ENCODE measurements at places on chromosomes 2 and 18.

- no peak for DNase-seq
Measured at GRCh38 chr18:4450065-4450658, 4.9 kb downstream of the DLGAP1 start.

DNA sequence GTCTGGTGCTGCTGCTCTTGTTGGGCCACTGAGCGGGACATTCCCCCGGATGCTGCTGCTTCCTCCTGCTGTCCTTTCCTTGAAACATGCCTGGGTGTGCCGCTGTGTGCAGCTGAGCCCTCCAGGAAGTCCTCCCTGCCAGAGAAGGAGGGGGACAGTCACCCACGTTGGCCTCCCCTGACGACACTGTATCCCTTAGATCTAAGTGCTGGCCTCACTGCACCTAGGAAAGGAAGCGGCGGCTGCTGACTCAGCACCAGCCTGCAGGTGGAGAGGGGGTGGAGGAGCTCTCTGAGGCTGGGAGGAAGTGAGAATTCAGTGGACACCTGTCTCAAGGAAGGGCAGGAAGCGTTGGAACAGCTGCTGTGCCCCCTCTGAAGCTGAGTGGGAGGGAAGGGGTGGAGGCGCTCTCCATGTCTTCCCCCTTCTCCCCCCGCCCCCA lies 239.8 kb downstream of the HAUS1 start:
- DNase-seq, result peak; percentile 33

DNA sequence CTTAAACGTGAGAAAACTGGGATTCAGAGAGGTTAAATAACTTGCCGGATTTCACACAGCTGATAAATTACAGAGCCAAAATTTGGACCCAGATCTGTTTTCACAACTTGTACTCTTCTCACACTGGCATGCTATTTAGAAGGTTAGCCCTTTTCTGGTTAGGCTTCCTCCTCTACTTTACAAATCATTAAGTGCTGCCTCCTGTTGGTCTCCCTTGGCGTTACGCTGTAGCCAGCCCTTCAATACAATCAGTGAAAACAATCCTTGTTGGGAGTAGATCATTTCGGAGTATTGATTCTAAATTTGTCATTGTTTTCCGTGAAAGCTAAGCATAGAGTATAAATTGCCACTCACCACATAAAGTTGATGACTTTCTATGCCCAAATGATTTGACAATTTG lies 153.5 kb downstream of the ARHGAP15 start:
- DNase-seq, result peak; percentile 19

DNA sequence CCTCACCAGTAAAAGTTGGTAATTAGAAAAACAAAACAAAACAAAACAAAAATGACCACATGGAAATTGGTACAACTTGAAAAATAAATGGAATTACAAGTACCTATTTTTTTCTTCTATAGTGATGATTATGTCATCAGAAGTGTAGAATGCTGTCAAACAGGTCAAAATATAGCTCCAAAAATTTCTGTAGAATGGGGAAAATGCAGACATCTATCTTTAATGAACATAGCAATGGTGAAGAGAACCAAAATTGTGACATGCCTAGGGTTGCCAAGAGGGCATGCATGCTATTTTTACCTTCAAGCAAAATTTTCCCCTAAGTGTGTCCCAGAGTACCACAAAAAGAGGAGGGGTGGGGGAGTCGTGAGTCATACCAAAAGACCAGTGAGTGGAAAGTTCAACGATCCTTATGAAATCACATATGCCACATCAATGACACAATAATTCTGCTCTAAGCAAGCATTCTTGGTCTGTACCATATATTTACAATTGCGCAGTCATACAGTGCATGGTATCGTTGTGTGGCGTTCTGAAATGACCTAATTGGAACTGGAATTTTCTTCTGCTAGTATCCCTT lies 1436.4 kb downstream of the SUCLG1 start:
- DNase-seq, result no peak

GRCh38 chr2:241314226-241315092 lies 1.0 kb downstream of the HDLBP start:
- DNase-seq, result no peak

- no peak for DNase-seq
Measured at GRCh38 chr2:62458206-62458641, 47.8 kb downstream of the TMEM17 start.

DNA sequence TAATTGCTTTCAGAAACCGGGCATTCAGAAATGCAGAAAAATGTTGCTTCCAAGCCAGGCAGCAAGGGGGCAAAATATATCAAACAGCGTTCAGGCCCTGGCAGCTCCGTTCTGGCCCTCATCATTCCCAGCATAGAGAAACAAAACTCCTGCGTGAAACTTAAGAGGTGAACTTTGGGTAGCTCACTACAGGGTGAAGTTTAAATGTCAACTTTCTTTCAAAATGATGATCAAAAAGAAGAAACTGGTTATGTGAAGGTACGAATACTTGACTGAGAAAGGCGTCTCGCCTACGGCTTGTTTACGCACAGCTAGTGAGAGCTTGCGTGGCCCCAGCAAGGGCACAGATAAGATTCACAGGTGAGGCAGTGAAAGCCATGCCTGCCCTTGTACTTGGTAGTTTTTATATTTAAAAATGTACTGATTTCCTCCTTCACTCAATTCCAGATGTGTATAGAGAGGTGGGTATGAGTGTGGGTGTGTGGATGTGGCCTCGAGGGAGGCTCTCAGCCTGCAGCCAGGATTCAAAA lies 127.5 kb downstream of the NFATC1 start:
- DNase-seq, result peak; percentile 71

GRCh38 chr2:206096876-206097275 lies 10.9 kb upstream of the INO80D start:
- no peak for DNase-seq

DNA sequence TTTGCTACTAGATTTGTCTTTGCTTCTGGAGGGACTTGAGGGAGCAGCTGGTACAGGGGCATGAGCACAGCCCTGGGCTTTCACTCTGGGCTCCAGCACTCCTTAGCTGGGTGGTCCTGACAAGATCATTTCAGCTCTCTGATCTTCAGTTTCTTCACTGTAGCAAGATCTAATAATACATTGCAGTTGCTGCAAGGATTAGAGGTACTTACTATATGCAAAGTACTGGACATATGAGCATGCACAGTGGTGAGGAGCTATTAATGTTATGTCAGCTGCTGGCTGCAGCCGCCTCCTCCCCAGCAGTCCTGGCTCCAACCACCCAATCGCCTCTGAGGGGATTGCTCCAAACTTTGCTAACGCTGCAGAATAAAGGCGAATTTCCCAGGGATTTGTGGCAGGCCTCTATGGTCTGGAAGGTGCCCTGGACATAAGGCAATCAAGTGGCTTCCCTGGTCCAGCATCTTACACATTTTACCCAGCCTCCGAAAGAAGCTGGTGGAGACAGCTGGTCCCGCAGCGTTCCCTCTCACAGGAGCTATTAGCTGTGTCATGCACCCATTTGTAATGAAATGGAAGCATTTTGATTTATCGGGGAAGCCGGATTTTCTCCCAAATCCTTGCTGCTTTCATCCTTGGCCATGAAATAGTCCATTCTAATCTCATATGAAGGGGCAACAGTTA lies 96.7 kb downstream of the RHOB start:
- no peak for DNase-seq

- DNase-seq, result no peak
Measured at GRCh38 chr18:12990641-12990966, 558 bp upstream of the CEP192 start.

DNA sequence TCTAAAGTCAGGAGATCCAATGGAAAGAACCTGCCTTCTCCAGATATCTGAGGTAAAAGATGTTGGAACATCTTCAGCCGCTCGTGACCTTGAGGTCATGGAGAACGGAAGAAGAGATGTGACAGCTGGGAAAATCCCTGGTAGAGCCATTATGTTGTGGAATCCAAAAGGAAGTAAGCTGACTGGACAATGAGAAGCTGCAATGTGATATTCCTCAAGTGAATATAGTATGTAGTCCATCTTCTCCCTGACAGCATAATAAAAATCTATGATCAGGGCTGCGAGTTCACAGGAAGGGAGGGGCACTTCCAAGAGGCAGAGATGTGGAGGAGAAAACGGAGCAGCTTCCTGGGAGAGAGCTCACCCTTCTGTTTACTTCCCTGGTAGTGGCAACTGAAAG lies 201.0 kb upstream of the SP5 start:
- DNase-seq, result no peak

DNA sequence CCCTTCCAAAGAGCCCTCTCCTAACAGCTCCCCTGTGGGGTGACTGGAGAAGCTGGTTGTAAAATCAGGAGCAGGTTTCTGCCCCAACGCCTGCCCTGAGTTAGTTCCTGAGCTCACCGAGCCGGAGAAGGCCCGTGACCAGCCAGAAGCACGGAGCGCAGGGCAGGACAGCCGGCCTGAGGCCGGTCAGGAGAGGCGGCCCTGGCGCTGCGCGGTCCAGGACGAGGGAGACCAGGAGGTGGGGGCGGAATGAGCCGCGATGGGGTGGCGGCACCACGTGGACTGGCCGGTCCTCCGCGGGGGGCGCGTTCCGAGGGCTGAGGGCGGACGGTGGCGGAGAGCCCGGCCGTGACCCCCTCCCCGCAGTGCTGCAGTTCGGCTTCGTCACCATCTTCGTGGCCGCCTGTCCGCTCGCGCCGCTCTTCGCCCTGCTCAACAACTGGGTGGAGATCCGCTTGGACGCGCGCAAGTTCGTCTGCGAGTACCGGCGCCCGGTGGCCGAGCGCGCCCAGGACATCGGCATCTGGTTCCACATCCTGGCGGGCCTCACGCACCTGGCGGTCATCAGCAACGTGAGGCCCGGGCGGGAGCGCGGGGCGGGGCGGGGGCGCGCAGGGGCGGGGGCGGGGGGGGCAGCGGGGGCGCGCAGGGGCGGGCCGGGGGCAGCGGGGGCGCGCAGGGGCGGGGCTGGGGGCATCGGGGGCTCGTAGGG lies 29.0 kb downstream of the ANO7 start:
- no peak for DNase-seq

GRCh38 chr2:238401551-238401950 lies 25.2 kb upstream of the ASB1 start:
- no peak for DNase-seq

DNA sequence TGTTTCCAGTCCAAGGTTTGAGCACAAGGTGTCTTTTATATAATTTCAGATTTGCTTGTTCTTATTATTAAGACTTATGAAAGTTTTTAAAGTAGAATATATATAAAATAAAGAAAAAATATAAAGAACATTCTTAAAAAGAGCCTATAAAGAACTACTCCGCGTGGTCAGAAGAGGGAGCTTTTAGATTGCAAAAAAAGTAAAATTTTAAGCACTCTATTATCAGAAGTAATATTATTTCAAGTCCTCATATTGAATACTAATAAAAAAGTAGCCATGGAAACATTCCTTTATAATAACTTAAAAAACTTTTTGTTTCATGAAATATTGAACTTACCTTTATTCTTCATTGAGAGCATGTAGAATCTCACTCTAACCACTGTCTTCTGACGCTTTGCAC lies 51.4 kb downstream of the LINC00305 start:
- DNase-seq, result no peak

GRCh38 chr2:217204358-217204757 lies 344.5 kb upstream of the TNP1 start:
- no peak for DNase-seq

DNA sequence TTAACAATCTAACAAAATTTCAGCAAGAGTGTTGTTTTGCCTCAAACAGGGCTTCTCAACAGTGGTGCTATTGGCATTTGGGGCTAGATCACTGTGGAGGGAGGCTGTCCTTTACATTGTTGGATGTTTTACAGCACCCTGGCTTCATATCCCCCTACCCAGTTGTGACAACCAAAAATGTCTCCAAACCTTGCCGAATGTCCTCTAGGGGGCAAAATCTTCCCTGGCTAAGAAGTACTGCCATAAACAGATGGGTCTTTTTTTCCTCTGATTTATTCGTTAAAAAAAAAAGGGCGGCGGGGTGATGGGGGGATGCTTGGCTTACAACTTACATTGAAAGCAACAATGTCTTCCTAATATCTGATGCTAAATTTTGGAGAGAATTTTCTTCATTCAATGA lies 207.6 kb upstream of the CCDC150 start:
- no peak for DNase-seq

DNA sequence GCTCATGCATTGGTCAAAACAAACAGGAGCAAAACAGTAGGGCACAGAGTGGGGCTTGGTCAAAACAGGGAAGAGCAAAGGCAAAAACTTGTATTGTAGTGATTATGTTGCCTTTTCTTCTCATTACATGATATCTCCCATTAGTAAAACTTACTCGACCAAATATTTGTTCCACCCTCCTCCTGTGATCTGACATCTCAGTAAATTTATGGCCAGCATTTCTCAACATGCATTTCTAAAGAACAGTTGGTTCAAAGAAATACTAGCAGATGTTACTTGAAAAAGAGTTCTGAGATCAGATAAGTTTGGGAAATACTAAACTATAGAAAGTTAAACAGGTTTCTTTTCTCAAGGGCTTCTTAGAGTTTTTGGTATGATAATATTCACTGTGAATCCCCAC lies 423.1 kb downstream of the FIGN start:
- no peak for DNase-seq

- DNase-seq, result no peak
Measured at GRCh38 chr2:124315221-124315880, 290.3 kb downstream of the CNTNAP5 start.

DNA sequence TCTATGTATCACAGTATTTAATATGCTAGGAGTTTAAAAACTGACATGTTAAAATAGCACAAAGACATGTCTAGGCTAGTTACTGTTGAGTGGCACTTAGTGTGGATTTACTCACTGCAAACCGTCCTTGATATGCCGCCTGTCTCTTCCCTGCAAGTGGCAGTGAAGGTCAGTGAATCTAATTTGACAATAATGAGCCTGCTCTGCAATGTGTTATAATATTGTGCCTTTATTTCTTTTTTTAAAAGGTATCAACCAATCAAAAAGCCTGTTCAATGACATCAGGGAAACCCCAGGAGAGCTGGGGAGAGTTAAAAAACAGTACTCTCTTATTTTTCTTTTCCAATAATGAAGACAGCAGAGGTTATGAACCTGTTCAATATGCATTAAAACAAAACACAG lies 384.1 kb downstream of the ERBB4 start:
- no peak for DNase-seq

- DNase-seq, result no peak
Measured at GRCh38 chr2:181810823-181811695, 80.5 kb upstream of the ITPRID2 start.

GRCh38 chr2:113720167-113720566 lies 36.3 kb downstream of the SLC35F5 start:
- DNase-seq, result no peak

- DNase-seq, result no peak
Measured at GRCh38 chr2:105763076-105763475, 18.4 kb downstream of the NCK2 start.

GRCh38 chr2:236654496-236654895 lies 84.9 kb downstream of the ACKR3 start:
- DNase-seq, result no peak

GRCh38 chr2:1572638-1573037 lies 159.4 kb downstream of the TPO start:
- DNase-seq, result no peak
